Common myeloid progenitor, CD34-positive (primary cell): ENCODE measurements at places on chromosomes 3 and 15.

DNA sequence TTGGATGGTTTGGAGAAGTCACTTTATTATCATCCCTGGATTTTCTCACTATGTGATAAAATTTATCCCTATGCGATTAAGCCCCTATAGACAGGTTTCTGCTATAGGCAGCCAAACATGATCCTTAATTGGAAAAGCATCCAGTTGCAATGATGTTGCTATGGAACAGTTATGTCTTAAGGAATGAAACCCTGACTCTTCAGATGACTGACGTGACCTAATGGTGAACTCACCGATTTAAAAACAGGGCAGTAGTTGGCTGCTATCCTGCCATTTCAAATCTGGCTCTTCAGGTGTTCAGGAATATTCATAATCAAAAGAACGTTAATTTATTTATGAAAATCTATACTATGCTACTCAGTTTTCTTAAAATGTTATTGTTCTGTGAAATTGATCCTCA is 106.8 kb upstream of the ROBO1 start:
- no peak for DNase-seq

- DNase-seq, result no peak
Measured at GRCh38 chr15:71781179-71781964, 29.0 kb upstream of the NR2E3 start.

- DNase-seq, result no peak
Measured at GRCh38 chr3:105051972-105052371, 314.7 kb upstream of the ALCAM start.

- DNase-seq, result no peak
Measured at GRCh38 chr3:122112754-122113153, 57.6 kb downstream of the CD86 start.

GRCh38 chr3:30578479-30578878 is 27.9 kb upstream of the TGFBR2 start:
- no peak for DNase-seq
